ENCODE measurements at places on chromosomes 5 and 9. TPM values are rescaled to one million over a fixed set of nuclear protein-coding genes. Genes with fewer than 3 reads are reported as not detected.

- DNase-seq, result no peak
These were observed 174.2 kb upstream of the PUM3 start for GRCh38 chr9:3018071-3018470.

DNA sequence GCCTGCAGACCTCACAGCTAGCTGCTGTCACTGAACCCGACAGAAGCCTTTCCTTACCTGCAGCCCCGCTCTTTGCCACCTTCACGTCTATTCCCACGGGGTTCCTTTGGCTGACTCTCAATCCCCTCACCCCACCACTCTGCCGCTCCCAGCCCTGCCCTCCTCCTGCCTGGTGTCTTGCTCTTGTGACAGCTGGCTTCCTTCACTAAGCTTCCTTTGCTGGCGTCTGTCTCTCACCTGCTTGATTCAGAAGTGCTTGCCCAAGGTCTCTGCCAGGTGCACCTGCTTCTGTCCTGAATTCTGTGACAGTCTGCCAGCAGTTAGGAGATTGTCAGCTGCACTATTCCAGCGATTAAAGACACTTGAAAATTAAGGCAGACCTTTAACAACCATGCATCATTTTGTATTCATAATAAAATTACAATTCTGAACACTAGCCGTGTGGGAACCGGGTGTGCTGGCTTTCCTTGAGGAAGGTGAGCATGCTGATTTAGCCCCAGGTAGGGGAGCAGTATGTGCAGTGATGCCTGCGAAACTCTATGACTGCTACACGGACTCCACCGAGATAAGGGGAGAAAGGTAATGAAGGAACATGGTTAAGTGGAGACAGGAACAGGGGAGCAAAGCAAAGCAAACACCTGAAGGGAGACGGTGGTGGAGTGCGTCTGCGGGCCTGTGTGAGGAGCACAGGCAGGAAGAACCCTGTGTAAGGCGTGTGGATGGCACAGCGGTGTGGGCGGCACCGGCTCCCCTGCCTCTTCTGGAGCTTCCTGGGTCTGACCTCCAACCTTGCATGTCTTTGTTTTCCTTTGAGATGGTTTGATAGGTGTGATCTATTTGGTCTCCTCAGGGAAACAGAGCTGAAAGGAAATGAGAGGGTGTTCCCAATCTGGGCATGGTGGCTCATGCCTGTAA, 80.1 kb upstream of the CACNA1B start:
- no peak for DNase-seq

The RBM27 gene
- 26.4 TPM for total RNA-seq

GRCh38 chr5:134527961-134528424, 2.5 kb downstream of the JADE2 start:
- no peak for DNase-seq

DNA sequence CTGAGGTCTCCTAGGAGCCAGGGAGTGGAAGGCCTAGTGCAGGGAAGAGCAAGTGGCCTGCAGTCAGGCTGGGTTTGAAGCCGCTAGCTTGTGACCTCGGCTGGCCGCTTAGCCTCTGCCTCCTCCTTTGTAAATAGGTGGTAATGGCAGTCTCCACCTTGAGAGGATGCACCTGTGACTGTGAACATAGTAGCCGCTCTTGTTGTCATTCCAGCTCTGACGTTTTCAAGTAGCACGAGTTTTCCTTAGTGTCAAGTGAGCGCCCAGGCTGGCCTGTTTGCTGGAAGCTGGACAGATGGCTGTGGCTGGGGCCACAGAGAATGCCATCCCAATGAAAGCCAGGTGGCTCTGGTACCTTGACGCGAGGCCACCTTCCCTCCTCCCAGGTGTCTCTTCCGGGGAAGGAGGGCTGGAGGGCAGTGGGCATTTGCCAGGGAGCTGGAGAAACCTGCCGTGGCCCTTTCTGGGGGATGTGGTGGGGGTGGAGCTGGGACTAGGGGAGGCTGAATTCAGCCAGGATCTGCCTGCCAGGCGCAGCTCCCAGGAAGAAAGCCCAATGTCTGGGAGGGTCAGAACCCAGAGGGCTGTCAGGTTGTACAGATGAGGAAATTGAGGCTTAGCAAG, 2.5 kb downstream of the ASS1 start:
- no peak for DNase-seq

- DNase-seq, result no peak
These were observed 120.8 kb upstream of the PDE4D start for GRCh38 chr5:60014331-60014730.

DNA sequence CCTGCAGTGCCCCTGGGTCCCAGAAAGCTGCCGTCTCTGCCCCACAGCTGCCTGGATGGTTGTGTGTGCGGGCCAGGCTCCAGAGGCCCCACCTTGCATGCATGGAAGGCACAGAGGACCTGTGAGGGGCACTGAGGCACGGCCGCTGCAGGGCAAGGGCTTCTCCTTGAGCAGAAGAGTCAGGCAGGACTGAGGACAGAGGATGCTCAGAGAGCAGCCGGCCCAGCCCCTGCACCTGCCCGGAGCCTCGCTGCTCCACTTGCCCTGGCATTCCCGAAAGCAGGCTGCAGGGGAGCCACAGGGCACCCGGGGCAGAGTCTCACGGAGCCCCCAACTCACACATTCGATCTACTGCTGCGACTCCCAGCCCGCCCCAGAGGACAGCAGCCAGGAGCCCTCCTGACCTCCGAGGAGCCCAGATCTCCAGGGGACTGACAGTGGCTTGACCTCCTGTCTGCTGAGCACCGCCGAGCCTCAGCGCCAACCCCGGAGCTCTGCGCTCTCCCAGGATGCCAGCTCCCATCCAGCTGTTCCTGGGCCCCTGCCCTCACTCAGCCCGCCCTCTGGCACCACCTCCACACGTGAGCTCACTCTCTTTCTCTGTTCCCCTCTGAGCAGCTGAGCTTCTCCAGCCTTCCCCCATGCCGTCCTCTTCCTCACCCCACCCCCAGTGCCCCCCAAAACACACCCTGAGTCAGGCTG, 95.0 kb downstream of the KCNT1 start:
- DNase-seq, result no peak

DNA sequence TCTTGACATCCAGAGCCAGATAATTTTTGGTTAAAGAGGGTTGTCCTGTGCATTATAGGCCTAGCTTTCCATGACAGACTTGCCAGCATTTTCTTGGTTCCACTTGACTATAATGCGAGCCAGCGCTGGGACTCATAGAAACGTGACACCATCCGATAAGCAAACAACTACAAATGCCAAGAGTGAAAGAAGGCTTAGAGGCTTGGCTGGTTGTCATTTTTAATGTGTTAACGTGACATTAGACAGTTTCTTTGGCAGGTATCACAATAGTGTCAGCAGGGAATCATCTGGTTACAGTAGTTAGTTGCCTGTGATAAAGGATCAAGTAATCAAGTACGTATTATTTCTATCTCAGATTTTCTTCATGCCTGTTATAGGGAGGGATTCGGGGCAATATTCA, 20.0 kb upstream of the LIFR start:
- DNase-seq, result no peak
